ENCODE measurements at places on chromosomes 1 and 21.

- no peak for DNase-seq
Observed at GRCh38 chr1:248316796-248317195, 7.6 kb downstream of the OR2M7 start.

DNA sequence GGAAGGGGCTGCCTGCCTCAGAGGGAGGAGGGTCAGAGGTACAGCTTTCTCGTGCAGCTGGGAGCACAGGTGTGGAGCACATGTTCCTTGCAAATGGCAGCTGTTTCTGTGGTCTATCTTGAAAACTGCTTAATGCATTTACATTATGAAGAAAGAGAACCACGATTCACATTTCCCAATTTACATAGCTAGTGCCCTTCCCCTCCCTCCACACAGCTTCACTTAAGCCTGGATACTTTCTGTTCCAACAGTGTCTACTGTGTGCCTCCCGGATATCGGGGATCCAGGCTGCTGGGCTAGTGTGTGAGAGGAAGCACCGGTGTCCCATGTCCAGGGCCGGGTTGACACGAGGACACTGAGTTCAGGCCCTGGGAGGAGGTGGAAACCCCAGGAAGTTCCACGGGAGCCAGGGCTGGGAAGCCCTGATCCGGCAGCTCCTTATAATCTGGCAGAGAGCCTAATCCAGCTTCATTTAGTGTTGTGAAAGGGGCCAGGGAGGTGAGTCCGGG lies 31.6 kb downstream of the TMCC2 start:
- DNase-seq: no peak

DNA sequence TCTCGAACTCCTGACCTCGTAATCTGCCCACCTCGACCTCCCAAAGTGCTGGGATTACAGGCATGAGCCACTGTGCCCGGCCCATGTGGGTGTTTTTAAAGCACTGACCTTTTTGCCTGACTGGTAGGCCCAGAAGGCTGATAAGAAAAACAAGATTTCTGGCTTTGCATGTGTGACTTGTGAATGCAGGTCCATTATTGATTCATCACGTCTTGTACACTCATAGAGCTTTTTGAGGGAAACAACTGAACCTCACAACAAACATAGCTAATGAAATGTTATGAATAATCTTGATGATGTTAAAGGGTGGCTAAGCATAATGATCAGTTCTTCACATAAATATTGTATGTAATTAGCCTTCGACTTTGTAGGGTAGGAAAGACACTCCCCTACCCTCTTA lies 140.9 kb upstream of the UBE2U start:
- DNase-seq: no peak

- DNase-seq: no peak
Observed at GRCh38 chr1:244860078-244860477, 4.3 kb downstream of the HNRNPU start.

DNA sequence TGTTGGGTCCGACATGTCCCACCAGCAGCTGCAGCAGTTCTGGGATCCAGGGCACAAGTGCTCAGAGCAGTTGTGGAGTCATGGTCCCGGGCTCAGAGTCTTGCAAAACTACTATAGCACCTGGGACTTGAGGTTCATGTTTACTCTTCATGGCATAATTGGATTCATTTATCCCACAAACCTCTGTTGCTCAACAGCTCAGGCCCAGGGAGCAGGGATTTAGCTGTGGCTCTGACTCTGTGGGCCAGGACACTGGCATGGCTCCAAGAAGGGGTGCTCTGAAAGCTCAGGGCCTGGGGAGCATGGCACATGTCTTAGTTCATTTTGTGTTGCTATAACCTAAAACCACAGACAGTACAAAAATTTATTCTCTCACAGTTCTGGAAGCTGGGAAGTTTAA lies 626.7 kb upstream of the ADGRL2 start:
- no peak for DNase-seq

- DNase-seq: no peak
Observed at GRCh38 chr1:33343539-33343938, 22.6 kb upstream of the A3GALT2 start.

- no peak for DNase-seq
Observed at GRCh38 chr1:208349694-208350330, 105.6 kb upstream of the PLXNA2 start.

DNA sequence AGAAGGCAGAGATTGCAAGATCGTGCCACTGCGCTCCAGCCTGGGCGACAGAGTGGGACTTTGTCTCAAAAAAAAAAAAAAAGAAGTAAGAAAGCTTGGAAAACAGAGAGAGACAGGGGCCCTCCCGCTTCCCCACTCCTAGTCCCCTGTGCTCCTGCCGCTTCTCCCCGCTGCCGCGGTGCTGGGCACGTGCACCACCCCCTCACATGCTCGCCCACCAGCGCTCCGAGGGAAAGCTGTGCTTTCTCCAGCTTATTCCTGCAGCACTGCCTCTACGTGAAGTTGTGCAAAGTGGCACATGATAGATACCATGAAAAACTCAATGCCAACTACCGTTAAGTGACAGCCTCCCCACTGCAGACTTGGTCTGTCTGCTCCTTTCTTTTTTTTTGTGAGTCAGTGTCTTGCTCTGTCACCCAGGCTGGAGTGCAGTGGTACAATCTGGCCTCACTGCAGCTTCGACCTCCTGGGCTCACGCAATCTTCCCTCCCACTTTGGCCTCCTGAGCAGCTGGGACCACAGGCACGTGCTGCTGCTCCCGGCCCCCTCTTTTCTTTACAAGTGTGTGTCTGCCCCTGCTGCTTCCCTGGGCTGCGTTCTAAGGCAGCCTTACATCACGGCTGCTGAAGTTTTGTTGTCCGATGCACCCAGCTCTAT lies 15.4 kb downstream of the SLX9 start:
- no peak for DNase-seq

- no peak for DNase-seq
Observed at GRCh38 chr21:29187944-29188343, 57.5 kb downstream of the MAP3K7CL start.

- DNase-seq: no peak
Observed at GRCh38 chr21:41135746-41136145, 32.2 kb upstream of the BACE2 start.

DNA sequence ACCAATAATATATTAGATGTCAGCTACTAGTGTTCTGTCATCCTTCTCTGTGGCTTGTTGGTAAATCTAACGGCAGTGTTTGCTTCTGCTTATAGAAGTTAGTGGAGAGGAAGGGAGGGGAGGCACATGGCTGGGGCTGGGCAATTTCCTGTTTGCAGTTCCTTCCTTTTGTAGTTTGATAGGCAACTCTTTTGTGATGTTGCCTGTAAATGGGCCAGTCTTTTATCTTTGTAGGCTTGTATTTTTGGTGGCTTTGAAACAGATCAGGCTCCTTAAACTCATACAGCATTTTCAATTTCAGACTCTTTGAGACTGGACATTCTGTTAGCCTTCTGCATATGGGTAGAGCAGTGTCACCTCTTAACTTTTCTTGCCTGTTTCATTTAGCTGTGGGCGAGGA lies 48.1 kb downstream of the CDC14A start:
- peak; percentile 52 for DNase-seq

- peak; percentile 56 for DNase-seq
Observed at GRCh38 chr1:50774759-50775351, 185.2 kb downstream of the FAF1 start.

DNA sequence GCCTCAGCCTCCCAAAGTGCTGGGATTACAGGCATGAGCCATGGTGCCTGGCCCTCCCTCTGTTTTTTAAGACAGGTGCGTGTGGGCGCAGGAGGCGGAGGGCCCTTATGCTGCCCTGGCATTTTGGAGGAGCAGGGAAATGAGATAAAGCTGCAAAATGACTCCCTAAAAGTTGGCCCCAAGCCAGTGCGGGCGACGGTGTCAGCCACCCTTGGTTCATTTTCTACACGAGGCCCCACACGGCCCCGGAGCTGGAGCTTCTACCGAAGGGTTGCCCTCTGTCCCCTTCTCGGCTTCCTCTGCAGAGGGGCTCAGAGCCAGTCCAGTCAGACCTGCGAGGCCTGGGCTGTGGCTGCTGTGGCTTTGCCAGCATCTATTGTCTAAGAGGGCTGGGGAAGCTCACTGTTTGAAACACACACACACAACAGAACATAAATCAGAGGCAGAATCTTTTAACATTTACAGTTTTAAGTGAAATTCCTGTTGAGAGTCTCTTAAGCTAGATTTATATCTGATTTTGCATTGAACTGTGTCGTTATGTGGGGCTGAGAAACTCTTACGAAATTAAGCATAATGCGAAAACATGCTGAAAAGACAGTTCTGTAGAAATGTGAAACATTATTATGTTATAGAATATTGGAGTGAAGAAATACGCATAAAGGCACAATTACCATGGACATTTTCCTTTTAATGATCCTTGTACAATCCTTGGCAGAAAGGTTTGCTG lies 255.9 kb downstream of the CAMTA1 start:
- no peak for DNase-seq

DNA sequence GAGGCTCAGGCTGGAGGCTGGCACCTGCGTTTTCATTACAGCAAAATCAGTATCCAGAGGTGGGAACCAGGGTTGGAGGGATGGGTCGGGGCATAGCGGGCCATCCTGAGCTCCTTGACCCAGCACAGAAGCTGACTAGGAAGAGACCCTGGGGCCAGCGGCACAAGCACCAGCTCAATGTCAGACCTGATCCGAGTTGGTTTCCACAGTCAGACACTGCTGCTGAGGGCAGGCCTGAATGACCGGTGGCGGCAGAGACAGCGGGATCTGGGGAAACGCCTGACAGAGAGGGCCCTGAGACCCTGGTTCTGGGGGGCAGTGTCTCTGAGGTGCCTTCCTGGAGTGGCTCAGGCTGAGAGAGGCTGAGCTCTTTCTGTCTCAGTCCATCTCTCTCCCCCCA lies 162.0 kb upstream of the C1orf174 start:
- no peak for DNase-seq

DNA sequence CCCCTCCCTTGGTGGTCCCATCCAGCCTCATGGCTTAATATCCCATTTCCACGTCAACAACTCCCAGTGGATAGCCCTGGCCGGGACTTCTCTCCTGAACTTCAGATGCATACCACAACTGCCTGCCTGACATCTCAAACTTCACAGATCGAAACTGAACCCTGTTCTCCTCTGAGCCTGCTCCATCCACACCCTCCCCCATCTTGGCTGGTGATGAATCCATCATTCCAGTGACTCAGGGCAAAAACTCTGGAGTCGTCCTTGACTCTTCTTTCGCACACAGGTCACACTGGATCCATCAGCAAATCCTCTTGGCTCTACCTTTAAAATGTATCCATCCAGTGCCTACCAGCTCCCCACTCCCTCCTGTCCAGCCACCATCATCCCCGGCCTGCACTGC lies 3.9 kb downstream of the TAS1R2 start:
- DNase-seq: no peak

GRCh38 chr1:112557385-112557784 lies 48.6 kb downstream of the WNT2B start:
- no peak for DNase-seq

DNA sequence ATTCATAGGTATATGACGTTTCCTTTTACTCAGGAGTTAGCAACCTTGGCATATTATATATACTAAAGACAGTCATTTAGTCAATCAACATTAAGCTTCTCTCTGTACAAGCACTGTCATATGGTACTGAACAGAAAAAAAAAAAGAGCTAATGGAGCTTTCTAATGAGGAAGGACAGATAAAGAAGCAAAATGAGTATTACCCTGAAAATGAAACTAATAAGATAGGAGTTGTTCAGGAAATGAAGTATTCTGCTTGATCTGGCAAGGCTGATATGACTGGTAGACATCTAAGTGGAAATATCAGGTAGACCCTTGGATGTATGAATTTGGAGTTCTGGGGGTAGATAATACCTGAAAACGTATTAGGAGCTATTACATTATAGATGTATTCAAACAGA lies 4.3 kb upstream of the IKBKE start:
- DNase-seq: no peak

DNA sequence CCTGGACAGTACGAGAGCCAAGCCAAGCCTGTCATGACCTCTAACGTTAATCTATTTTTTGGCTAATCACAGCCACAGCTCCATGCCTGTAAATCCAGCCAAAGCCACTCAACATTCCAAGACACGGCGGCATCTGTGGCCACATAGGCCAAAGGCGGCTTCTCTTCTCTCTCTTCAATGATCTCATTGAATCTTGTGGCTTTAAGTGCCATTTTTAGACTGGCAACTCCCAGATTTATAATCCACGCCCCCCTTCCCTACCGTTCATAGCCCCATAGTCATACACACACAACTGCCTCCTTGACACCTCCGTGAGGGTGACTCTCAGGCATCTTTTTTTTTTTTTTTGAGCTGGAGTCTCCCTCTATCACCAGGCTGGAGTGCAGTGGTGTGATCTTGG lies 5.7 kb upstream of the SELENON start:
- DNase-seq: no peak

GRCh38 chr1:199282751-199283305 lies 644.0 kb downstream of the PTPRC start:
- no peak for DNase-seq

- peak; percentile 69 for DNase-seq
Observed at GRCh38 chr1:93304716-93305138, 41.0 kb upstream of the DR1 start.

- peak; percentile 56 for DNase-seq
Observed at GRCh38 chr21:20661246-20661645, 337.0 kb upstream of the NCAM2 start.

- no peak for DNase-seq
Observed at GRCh38 chr1:246831543-246831942, 100.2 kb downstream of the AHCTF1 start.

GRCh38 chr1:53964109-53964508 lies 18.0 kb downstream of the LRRC42 start:
- no peak for DNase-seq

DNA sequence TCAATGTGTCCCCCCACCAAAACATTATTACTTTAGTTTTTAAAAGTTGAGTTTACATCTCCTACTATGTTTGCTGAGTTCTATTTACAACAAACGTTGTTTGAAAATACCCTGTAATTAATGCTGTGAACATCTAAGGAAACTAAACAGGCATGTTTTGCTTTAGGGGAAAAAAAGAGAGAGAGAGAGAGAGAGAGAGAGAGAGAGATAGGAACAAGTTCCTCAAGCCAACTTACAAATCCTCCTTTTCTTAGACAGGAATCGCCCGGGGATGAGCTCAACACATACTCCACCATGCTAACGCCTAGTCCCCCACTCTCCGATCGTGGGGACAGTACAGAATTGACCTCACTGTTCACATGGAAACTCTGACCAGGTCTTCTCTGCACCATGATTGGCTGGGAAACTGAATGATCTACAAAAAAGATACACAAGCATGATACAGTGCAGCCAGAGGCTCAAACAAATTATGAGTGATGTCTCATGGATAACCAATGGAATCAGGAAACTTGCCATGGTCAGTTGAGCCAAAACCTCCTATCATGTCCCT lies 59.8 kb downstream of the PUM1 start:
- no peak for DNase-seq
